ENCODE measurements at places on chromosomes 6 and 20. TPM values are rescaled to one million over a fixed set of nuclear protein-coding genes. Genes with fewer than 3 reads are reported as not detected.

HLA-DMA gene
- 19.7 TPM for total RNA-seq

ADGRG6 gene
- 37.0 TPM for total RNA-seq

CENPQ gene
- total RNA-seq = 3.9 TPM

RAD21L1 gene
- not detected for total RNA-seq

EPHA7 gene
- total RNA-seq = 29.5 TPM

FAM83C gene
- total RNA-seq = not detected

WTAP gene
- 91.0 TPM for total RNA-seq

TCP11 gene
- 1.5 TPM for total RNA-seq

BANF2 gene
- not detected for total RNA-seq

BAG2 gene
- 4.0 TPM for total RNA-seq

PTPN1 gene
- total RNA-seq = 17.7 TPM

SLC22A2 gene
- 8.6 TPM for total RNA-seq

GPR6 gene
- not detected for total RNA-seq
